ENCODE measurements at places on chromosomes 12 and 14.

- no peak for DNase-seq
Observed at GRCh38 chr14:38824706-38825105, 278.3 kb downstream of the SEC23A start.

DNA sequence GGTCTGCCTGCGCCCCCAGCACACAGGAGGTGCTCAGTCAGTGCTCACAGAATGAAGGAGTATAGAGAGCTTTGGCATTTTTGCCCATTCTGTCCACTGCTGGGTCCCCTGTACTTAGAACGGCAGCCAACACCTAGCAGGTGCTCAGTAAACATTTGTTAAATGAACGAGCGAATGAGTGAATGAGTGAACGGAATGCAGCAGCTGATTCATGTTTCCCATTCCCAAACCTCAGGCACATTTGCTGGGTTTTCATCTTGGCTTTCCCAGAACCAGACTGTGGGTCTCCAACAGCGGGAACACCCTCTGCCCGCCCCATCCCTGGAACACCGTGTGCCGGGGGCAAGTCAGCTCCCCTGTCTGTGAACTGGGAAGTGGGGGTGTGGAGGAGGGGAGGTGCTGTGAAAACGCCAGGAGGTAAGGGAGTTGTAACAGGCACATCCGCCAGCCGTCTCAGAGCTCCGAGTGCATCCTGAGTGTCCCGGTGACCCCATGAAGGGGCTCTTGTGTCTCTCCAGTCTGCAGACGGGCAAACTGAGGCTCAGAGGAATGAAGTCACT is 47.3 kb downstream of the SCARB1 start:
- DNase-seq: peak; percentile 72

- DNase-seq: no peak
Observed at GRCh38 chr12:49518914-49519573, 19.8 kb upstream of the KCNH3 start.

DNA sequence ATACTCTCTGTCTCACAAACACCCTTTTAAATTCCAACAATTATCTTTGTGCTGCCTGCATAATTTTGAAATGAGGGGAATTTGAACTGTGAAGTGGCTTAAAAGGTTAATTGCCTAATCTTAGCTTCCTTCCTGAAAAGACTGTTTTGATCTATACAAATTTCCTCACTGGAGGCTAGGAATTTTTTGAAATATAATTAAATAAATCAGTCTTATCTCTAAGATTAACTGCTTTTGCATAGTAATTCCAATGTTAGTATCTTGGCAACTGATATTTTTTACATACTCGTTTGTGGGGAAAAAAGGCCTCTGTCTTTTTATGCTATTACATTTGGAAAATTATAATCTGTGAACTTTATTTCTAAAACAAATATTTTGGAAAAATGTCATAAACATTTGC is 498.5 kb downstream of the TMTC2 start:
- no peak for DNase-seq

GRCh38 chr12:65823513-65824375 is 539 bp upstream of the HMGA2 start:
- no peak for DNase-seq

DNA sequence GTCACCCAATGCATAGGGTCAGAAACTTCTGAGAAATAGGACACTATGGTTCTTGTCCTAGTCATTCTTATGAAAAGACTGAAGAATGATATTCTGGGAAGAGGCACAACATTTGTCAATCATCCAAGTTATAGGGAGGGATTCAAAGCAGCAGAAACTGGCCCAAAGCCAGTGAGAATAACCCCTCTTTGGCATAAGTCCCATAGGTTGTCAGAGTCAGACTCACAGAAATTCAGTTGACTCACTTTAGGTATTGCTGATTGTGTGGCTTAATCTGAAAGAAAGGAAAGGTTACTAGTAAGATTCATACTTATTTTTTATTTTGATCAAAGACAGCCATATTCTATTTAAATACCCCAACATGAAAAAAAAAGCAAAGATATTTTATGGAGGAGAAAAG is 151.0 kb downstream of the SRGAP1 start:
- no peak for DNase-seq

GRCh38 chr14:105091054-105091516 is 25.9 kb upstream of the GPR132 start:
- DNase-seq: no peak

DNA sequence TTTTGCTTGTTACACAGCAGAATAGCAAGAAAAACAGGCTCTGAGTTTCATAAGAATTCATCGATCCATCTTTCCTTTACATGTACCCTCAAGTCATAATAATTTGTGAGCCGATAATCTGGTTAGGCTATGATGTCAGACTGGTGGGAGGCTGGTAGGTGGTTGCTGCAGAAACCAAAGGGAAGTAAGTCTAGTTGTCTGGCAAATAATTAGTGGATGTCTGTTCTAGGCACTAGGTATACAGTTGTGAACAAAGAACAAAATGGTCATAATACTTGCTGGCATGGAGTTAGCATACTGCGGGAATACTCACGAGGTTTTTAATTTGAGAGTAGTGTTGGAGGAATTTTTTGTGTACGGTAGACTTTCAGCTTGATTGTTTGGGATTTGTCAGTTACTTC is 8.8 kb downstream of the SUSD6 start:
- no peak for DNase-seq

- no peak for DNase-seq
Observed at GRCh38 chr14:95217391-95217900, 60.1 kb upstream of the DICER1 start.

DNA sequence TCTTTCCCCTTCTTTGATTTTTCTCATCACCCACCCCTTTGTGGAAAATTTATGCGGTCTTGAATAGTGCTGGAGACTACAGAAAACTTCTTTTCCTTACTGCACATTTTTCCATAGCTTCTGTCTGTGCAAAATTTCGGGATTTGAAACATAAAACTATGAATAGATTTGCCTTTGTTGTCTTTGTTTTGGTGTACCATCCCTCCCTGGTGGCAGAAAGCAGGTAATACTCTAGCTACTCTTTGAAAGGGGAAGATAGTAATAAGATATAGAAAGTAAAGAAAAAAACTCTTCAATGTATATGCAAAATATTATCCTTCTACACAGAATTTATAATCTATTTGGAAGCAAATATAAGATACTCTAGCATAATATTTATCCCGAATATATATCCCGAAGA is 79.1 kb upstream of the LMO3 start:
- no peak for DNase-seq

DNA sequence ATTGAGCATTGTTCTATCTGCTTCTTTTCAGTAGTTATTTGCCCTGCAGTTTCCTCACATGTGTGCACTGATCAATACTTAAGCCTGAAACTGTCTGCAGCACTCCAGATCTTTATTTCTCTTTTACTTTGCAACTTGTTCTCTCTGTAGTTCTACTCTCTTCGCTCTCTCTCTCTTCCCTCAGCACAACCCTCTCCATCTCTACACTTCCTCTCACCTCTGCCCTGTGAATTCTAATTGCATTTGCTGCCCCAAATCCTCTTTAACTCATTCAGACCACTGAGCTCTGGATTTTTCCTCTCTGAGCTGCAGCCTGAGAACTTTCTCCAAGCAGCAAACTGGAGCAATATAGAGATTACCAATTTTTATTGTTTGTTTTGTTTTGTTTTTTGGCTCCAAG is 1035.5 kb downstream of the FSCB start:
- no peak for DNase-seq

GRCh38 chr12:18443768-18444437 is 182.6 kb downstream of the PIK3C2G start:
- no peak for DNase-seq

DNA sequence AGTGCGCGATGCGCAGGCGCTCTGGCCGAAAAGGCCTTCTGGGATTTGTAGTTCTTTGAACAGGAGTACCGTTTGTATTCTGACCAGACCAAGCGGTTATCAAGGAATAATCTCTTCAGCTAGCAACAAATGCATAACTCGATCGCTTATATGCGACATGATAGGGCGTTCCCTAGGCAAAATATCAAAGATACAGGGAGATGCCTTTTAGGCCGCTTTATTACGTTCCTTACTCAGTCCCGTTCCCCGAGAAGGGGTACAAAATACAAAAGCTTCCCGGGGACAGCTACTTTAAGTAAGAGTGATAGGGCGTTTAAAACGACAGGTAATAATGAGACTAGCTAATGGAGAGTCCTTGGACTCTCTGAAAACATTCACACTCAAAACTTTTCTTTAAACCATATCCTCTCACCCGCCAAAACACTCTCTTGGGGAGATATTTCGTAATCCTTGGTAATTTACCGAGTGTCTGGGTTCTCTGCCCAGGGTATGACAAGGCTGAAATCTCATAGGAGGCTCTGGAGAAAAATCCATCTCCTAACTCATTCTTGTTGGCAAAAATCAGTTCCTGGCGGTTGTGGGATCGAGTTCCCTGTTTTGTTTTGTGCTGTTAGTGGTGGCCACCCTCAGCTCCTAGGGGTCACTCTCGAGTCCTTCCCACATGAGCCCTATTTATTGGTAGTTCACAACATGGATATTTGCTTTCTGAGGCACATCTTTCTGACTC is 412 bp upstream of the SNW1 start:
- peak; percentile 26 for DNase-seq

DNA sequence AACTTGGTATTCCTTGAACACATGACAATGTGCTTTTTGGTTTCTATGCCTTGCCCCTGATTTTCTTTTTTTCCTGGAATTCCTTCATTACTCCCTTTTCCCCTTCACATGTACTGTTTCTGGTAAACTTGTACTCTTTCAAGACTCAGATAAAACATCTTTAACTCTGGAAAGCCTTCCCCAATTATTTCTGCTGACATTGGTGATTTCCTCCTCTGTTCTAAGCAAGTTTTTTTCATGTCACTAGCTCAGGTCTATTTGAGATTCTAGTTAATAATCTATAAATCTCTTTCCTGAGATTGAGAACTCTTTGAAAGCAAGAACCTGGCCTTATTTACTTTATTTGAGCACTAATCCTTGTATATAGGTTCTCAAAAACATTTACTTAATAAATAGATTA is 24.0 kb upstream of the PTPRQ start:
- DNase-seq: no peak

Data from head of caudate nucleus (tissue), 42 donors.